ENCODE measurements at places on chromosomes 13 and 19. TPM values are rescaled to one million over a fixed set of nuclear protein-coding genes. Genes with fewer than 3 reads are reported as not detected.

Gene ZNF229
- total RNA-seq: 13.3 TPM

Gene RXFP2
- not detected for total RNA-seq

Gene UBE2L5
- total RNA-seq: 0.78 TPM

Gene NLRP12
- not detected for total RNA-seq

Gene KIR3DL2
- not detected for total RNA-seq

Gene AMER2
- not detected for total RNA-seq
